Panc1 (cell line): ENCODE measurements at places on chromosomes 6 and 20.

DNA sequence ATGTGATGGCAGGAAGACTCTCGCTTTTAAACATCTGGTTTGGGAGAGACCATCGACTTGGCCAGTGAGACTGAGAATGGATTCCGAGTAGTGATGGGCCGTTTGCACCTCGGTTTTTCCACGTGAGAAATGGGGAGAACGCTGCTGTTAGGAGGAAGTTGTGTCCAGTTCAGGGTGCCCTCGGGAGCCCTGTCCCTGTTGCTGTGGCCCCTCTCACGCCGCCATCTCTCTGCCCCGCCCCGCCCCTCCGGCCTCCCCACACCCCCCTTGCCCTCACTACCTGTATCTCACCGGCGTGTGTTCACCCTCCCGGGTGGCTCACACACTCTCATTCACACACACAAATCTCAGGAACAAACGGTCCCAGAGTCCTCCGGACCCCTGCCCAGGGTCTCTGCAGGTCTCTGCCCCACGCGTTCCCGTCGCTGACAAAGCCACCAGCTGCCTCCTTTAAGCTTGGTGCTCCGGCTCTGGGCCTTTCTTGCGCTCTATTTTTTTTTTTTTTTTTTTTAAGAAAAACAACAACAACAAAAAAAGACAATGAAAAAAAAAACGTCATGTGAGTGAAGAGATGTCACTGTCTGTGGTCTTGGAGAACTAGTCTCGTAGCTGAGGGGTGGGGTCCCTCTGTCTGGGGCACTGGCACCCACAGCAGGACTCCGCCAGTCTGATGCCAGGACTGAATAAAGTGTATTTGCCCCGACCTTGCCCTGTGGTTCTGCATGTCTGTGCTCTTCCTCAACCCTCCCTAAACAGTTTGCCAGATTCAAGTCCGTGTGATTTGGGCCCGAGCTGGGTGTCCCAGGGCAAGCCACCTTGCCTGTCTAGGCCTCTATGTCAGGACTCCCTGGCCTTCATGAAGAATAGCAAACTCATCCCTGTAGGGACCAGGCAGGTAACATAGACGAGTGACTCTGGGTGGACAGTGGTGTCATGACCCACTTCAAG lies 2.9 kb downstream of the SOX12 start:
- DNase-seq, result no peak

GRCh38 chr6:53059648-53060589 lies 5.3 kb upstream of the FBXO9 start:
- DNase-seq, result no peak

DNA sequence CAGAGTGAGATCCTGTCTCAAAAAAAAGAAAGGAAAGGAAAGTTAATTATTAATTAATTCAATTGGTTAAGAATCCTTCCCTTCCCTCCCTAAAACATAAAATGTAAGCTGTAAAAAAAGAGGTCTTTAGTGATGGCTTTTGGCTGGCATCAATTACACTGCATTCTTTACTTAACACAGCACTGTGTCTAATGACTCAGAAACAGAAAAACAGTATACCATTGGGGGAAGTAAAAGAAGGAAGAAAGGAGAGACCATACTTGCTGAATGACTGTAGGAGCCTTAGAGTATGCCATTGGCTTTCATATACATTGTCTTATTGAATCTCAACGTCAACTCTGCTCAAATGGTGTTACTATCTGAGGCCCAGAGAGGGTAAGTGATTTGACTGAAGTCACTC lies 18.3 kb upstream of the CITED2 start:
- DNase-seq, result no peak

DNA sequence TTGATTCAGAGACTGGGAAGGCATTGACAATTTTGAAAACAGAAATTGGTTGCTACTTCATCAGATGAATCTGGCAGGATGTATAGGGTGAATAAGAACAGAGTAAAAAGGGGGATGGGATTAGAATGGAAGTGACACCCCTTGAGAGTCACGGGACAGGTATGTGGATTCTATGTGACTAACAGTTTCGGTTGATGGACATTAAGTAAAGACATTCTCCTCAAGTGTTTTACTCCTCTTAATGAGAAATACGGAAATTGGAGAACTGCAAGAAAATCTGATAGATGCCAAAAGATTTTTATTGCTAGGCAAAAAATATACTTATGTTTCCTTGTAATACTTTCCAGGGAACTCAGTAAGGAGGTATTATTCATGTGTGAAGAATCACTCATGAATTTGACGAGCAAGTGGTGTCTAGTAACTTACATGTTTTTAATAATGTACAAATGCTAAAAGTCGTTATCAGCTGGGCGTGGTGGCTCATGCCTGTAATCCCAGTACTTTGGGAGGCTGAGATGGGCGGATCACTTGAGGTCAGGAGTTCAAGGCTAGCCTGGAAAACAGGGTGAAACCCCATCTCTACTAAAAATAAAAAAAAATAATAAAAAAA lies 135.8 kb downstream of the KIF16B start:
- no peak for DNase-seq

DNA sequence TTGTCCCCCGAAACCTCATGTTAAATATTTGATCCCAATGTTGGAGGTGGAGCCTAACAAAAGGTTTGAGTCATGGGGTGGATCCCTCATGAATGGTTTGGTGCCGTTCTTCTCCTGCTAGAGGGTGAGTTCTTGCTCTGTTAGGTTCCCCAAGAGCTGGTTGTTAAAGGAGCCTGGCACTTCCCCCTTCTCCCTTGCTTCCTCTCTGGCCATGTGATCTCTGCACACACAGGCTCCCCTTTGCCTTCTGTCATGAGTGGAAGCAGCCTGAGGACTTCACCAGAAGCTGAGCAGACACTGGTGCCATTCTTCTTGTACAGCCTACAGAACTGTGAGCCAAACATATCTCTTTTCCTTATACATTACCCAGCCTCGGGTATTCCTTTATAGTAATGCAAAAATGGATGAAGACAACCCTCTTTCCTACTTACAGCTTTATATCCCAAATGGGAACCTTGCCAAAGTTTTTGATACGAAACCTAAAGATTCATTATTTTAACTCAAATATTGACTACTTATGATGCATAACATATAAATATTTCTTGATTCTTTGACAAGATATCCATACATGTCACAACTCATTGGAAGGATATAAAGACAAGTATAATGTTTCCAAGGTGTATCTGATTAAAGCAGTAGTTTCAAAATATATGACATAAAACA lies 61.0 kb downstream of the RNF182 start:
- DNase-seq, result no peak

DNA sequence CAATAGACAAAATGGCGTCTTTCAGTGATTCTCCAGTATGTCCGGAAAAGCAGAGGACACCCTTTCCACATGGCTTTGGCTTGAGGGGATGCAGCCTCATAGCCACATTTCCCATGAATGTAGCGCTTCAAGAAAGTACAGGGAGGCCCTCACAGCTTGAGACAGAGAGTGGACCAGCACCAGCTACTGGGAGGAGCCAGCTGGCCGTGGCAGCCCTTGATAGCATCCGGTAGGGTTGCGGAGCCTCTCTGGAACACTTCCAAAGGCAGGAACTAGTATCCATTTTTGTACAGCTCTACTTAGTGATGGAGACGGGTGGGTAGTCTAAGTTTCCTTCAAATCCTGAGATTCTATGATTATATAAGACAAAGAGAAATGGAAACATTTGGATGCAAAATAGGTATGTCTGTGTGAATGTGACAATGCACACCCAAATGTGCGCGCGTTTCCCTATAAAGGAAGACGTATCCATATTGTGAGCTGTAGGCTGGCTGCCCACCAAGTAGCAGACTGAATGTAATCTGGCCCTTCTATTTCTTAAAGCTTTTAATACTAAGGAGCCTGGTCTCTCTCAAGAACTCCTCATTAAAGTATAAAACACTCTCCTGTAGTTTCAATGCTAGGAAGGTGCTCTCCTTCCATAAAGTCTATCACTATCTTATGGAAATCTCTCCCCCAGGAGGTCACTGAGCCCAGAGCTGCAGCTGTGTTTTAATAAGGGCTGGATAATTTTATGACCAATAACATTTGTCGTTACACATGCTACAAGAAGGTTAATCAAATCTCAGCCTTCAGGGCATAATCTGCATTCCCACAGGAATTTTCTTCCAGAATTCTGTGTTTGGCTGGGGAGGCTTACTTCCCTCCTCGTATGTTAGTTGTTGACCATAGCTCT lies 74.0 kb downstream of the SOBP start:
- DNase-seq, result no peak

GRCh38 chr20:43538878-43539700 lies 19.7 kb upstream of the SGK2 start:
- no peak for DNase-seq

- DNase-seq, result no peak
These were observed 409.6 kb upstream of the EPHA7 start for GRCh38 chr6:93829009-93829408.
